ENCODE measurements at places on chromosomes 2 and 18.
A peak's percentile ranks its signal among the peaks of the same experiment; 100 is the strongest.

DNA sequence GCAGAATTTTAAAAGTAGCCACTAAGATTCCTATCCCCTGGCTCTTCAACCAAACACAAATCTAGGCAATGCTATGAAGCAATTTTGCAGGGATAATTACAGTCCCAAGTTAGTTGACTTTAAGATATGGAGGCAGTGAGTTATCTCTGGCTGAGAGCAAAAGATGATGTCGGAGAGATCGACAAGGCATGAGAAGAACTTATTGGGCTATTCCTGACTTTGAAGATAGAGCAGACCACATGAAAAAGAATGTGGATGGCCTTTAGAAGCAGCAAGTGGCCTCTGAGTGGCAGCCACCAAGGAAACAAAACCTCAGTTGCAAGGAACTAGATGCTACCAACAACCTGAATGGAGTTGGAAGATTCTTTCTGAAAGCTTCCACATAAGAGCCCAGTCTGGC is 58.2 kb upstream of the PPM1B start:
- DNase-seq, result no peak

DNA sequence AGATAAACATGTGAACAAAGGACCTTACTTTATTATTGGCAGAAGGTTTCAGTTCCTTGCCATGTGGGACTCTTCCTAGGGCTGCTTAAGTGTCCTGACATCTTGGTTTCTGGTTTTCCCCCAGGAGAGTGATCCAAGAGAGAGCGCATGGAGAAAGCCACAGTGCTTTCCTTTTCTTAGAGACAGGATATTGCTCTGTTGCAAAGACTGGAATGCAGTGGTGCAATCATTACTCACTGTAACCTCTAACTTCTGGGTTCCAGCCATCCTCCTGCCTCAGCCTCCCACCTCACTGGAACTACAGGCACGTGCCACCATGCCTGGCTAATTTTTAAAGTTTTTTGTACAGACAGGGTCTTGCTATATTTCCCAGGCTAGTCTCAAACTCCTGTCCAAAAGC is 38.1 kb upstream of the TCF7L1 start:
- DNase-seq, result peak; percentile 8

- no peak for DNase-seq
These were observed 52.3 kb upstream of the SLC39A10 start for GRCh38 chr2:195604706-195605105.

GRCh38 chr2:44778221-44778654 is 163.3 kb upstream of the SIX3 start:
- no peak for DNase-seq
